ENCODE measurements at places on chromosomes 4 and X. TPM values are rescaled to one million over a fixed set of nuclear protein-coding genes. Genes with fewer than 3 reads are reported as not detected.

Gene NLGN4X
- total RNA-seq, result 111 TPM

Gene RTL5
- 1.2 TPM for total RNA-seq

Gene MAGEA3
- total RNA-seq, result not detected

Gene EGFL6
- 0.75 TPM for total RNA-seq

Gene TRPC3
- 0.13 TPM for total RNA-seq

Gene AFM
- total RNA-seq, result not detected

Gene TLR10
- total RNA-seq, result not detected

Gene NAA10
- total RNA-seq, result 103 TPM

Gene CBLL2
- not detected for total RNA-seq

Gene MRPL1
- total RNA-seq, result 46.2 TPM

Gene HTN3
- not detected for total RNA-seq

Gene EDA
- total RNA-seq, result 8.1 TPM

Gene CCNI
- 240 TPM for total RNA-seq

- no peak for DNase-seq
Measured at GRCh38 chr4:138034871-138035270, 207.3 kb downstream of the SLC7A11 start.

- no peak for DNase-seq
Measured at GRCh38 chrX:148715361-148715760, 214.9 kb downstream of the AFF2 start.

GRCh38 chr4:71045256-71045655 is 51.8 kb downstream of the DCK start:
- no peak for DNase-seq

DNA sequence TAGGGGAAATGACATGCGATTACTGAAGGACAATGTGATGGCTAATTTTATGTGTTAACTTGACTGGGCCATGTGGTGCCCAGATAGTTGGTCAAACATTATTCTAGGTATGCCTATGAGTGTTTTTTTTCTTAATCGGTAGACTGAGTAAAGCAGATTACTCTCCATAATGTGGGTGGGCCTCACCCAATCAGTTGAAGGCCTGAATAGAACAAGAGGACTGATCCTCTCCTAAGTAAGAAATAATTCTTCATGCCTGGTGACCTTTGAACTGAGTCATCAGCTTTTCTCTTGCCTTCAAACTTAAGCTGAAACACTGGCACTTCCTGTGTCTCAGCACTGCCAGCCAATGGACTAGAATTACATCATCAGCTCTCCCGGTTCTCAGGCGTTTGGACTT is 164.0 kb upstream of the FGF13 start:
- DNase-seq, result no peak

- DNase-seq, result no peak
Measured at GRCh38 chr4:89660444-89661172, 176.4 kb downstream of the SNCA start.

GRCh38 chr4:25993395-25994185 is 79.6 kb downstream of the SMIM20 start:
- peak; percentile 99 for DNase-seq

GRCh38 chr4:24497221-24497620 is 87.1 kb downstream of the DHX15 start:
- no peak for DNase-seq

GRCh38 chr4:76781698-76782595 is 116.0 kb downstream of the SOWAHB start:
- DNase-seq, result peak; percentile 47

Data from H9 (cell line).